ENCODE measurements at places on chromosomes 11 and 22.

GRCh38 chr11:96075532-96075959, 151.6 kb upstream of the MTMR2 start:
- no peak for DNase-seq

- no peak for DNase-seq
Observed at GRCh38 chr22:22073769-22074561, 91.4 kb upstream of the TOP3B start.

GRCh38 chr11:90783111-90783510, 560.3 kb upstream of the CHORDC1 start:
- no peak for DNase-seq

GRCh38 chr11:70779433-70780245, 381.3 kb downstream of the CTTN start:
- no peak for DNase-seq

GRCh38 chr22:21032868-21033688, 717 bp upstream of the SLC7A4 start:
- no peak for DNase-seq

DNA sequence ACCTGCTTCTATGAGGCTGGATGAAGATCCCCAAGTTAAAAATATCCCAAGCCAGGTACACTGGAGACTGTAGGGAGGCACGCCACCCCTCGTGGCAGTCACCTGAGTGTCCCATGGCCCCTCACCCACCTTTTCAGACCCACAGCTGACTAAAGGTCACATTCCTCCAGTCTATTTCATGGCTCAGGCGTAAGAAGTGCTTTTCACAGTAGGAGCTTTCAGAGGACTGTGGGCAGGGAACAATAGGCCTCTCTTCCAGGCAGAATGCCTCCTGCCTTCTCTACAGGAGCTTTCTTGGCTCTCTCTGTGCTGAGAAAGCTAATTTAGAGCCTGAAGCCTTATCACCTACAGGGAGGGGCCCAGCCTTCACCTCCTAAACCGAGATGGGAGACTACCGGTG, 73.8 kb downstream of the C11orf58 start:
- DNase-seq = no peak

GRCh38 chr11:84413549-84413948, 1127.4 kb upstream of the CCDC90B start:
- DNase-seq = no peak
